Adrenal gland (tissue), 19 donors: ENCODE measurements at places on chromosomes 4 and X.

GRCh38 chr4:38610521-38610920 is 53.5 kb upstream of the KLF3 start:
- no peak overlapping the region for H3K4me3 ChIP-seq
- H3K27ac ChIP-seq, result peak overlapping the region; percentile 70
- H3K27me3 ChIP-seq, result no peaks in the 10 kb centered on the region
- no peaks in the 10 kb centered on the region for H3K4me1 ChIP-seq
- no peaks in the 10 kb centered on the region for H3K36me3 ChIP-seq

- no peak overlapping the region for H3K4me3 ChIP-seq
- no peak for DNase-seq
- no peak overlapping the region for H3K27ac ChIP-seq
Measured at GRCh38 chr4:15749001-15749400, 29.1 kb upstream of the CD38 start.

GRCh38 chr4:139905489-139905888 is 239.9 kb downstream of the MGST2 start:
- H3K4me3 ChIP-seq, result no peak overlapping the region
- peaks cover 27% of the 10 kb centered on the region for H3K4me1 ChIP-seq
- no peaks in the 10 kb centered on the region for H3K27me3 ChIP-seq
- no peak for DNase-seq

DNA sequence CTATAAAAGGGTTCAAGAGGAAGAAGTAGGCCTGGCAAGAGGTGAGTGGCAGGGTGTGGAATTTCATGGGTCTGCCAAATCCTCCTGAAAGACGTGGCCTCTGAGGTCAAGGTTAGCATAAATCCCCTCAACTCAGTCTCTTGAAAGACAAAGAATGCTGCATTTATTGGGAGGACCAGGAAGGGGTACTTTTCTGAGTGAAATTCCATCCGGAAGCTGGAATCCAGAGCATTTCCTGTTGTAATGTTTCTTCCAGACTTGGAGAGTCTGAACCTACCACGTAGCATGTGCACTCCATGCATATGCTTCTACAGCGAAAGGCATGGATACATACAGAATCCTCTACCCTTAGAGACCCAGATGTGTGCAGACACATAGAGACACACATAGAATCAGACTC is 13.4 kb upstream of the FGD1 start:
- no peak overlapping the region for H3K27ac ChIP-seq
- H3K36me3 ChIP-seq, result no peaks in the 10 kb centered on the region
- H3K27me3 ChIP-seq, result peaks cover 5% of the 10 kb centered on the region
- H3K4me1 ChIP-seq, result no peaks in the 10 kb centered on the region
- H3K4me3 ChIP-seq, result no peak overlapping the region

DNA sequence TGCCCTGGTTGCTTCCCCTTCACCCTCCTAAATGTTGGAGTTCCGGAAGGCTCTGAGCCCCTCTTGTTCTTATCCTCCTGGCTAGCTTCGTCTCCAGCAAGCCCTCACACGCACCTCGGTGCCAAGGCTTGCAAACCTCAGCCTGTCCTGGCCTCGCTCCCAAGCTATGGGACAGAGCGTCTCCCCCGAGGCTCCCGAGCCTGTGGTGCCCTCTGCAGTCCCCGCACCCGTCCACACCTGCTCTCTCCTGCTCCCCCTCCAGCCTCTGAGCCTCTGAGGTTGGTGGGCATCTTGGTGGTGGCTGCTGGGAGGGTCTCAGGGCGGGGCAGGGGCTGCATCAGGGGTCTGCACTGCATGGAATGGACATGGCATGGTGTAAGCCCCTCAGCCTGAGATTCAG is 63.2 kb downstream of the TRMT44 start:
- no peak overlapping the region for H3K4me3 ChIP-seq
- H3K27ac ChIP-seq, result no peak overlapping the region
- no peak for DNase-seq
- no peaks in the 10 kb centered on the region for H3K4me1 ChIP-seq
- no peaks in the 10 kb centered on the region for H3K36me3 ChIP-seq

GRCh38 chr4:17112292-17112659 is 213.8 kb upstream of the LDB2 start:
- H3K36me3 ChIP-seq, result no peaks in the 10 kb centered on the region
- H3K4me1 ChIP-seq, result no peaks in the 10 kb centered on the region
- no peak overlapping the region for H3K27ac ChIP-seq
- H3K27me3 ChIP-seq, result no peaks in the 10 kb centered on the region
- DNase-seq, result peak; percentile 30

GRCh38 chrX:52271206-52271605 is 86.5 kb downstream of the MAGED4 start:
- no peak overlapping the region for H3K27ac ChIP-seq
- no peak for DNase-seq
- H3K36me3 ChIP-seq, result no peaks in the 10 kb centered on the region
- peaks cover 33% of the 10 kb centered on the region for H3K27me3 ChIP-seq
- H3K4me3 ChIP-seq, result no peak overlapping the region

DNA sequence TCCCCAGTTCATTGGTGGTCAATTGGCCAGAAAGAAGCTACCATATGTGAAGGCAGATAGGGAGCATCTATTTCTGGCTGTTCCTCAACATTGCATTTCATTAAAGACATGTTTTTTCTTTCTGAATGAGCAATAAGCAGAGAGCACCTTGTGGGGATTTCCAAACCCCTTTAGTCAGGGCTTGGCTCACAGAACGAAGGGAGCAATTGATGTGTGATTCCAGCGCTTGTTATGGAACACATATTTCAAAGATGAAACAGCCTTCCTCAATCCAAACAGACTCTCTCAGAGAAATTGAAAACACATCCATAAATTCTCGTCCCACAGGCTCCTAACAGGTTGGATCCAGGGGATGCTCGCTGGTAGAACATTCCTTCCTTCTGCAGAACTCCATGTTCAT is 84.1 kb downstream of the CLCN4 start:
- H3K27ac ChIP-seq, result no peak overlapping the region
- H3K4me3 ChIP-seq, result no peak overlapping the region
- DNase-seq, result no peak
- H3K4me1 ChIP-seq, result no peaks in the 10 kb centered on the region
- H3K27me3 ChIP-seq, result peaks cover 4% of the 10 kb centered on the region

DNA sequence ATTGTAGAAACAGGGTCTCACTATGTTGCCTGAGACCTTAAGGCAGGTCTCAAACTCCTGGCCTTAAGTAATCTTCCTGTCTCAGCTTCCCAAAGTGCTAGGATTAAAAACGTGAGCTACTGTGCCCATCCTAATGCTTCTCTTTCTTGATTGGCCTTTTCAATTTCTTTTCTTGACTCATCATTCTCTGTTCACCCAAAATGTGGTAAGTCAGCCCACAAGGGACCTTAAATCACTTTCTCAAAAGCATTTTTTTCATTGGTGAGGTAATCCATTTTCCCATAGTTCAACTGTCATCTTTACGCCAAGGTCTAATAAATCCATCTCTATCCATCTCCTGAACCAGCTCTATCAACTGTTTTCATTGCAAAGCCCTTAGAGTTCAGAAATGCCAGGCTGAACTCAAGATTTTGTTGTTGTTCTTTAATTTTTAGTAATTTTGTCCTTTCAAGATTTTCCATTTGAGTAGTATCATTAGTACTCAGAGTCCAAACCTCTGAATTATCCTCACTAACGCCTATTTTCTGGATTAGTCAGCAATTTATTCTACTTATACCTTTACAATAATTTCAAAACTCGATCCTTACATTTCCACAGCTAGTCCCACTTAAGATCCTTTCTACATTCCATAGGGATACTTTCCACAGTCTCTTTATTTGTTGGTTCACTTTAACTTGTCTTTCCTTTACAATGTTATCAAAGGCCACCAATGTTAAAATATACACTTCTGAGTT is 528.6 kb downstream of the IL15 start:
- no peaks in the 10 kb centered on the region for H3K36me3 ChIP-seq
- no peak for DNase-seq
- no peak overlapping the region for H3K4me3 ChIP-seq
- no peaks in the 10 kb centered on the region for H3K4me1 ChIP-seq

- no peaks in the 10 kb centered on the region for H3K27me3 ChIP-seq
- H3K27ac ChIP-seq, result no peak overlapping the region
- no peak for DNase-seq
- H3K4me1 ChIP-seq, result no peaks in the 10 kb centered on the region
- H3K36me3 ChIP-seq, result no peaks in the 10 kb centered on the region
Measured at GRCh38 chr4:69147334-69147733, 51.1 kb downstream of the UGT2B7 start.

GRCh38 chr4:98748609-98749008 is 90.2 kb upstream of the TSPAN5 start:
- no peak overlapping the region for H3K4me3 ChIP-seq
- no peaks in the 10 kb centered on the region for H3K36me3 ChIP-seq
- H3K27me3 ChIP-seq, result no peaks in the 10 kb centered on the region
- DNase-seq, result no peak
- no peaks in the 10 kb centered on the region for H3K4me1 ChIP-seq

DNA sequence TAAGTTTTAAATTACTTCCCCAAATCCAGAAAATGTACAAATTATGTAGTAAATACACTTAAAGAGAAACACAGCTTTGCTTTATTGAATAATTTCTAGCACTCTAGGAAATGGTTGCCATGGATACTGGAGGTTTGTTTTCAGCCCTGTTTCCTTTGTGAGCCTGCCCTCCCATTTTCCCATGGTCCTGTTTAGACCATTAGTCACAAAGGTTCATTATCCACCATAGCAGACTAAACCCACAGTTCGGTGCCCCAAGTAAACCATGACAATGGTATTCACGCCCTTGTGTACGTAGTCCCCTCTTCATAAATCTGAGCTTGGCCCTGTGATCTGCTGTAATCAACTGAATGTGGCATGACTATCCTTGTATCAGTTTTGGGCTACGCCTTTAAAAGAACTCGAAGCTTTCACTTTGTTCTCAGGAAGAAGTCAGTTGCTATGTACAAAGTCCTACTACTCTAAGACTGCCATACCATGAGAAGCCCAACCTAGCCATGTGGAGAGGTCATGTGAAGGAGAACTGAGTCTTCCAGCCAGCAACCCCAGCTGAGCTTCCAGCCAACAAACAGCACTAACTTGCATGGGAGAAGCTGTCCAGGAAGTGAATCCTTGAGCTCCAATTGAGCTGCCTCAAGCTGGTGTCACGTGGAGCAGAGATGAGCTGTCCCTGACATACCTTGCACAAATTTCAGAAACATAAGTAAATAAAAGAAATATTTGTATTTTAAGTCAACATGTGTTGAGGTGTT is 300.4 kb downstream of the LDB2 start:
- no peak for DNase-seq
- no peaks in the 10 kb centered on the region for H3K27me3 ChIP-seq
- H3K4me3 ChIP-seq, result no peak overlapping the region

- no peak for DNase-seq
- H3K36me3 ChIP-seq, result no peaks in the 10 kb centered on the region
- H3K4me3 ChIP-seq, result no peak overlapping the region
- no peaks in the 10 kb centered on the region for H3K27me3 ChIP-seq
- no peaks in the 10 kb centered on the region for H3K4me1 ChIP-seq
Measured at GRCh38 chr4:7607156-7607910, 172.6 kb upstream of the PSAPL1 start.

- peaks cover 6% of the 10 kb centered on the region for H3K4me1 ChIP-seq
- no peak overlapping the region for H3K27ac ChIP-seq
- no peaks in the 10 kb centered on the region for H3K36me3 ChIP-seq
- DNase-seq, result no peak
Measured at GRCh38 chr4:1330761-1331590, 16.0 kb upstream of the UVSSA start.

- no peaks in the 10 kb centered on the region for H3K36me3 ChIP-seq
- peak; percentile 19 for DNase-seq
- H3K27me3 ChIP-seq, result peaks cover 18% of the 10 kb centered on the region
Measured at GRCh38 chrX:100731441-100732281, at the start of gene SYTL4. Gene SYTL4 (minus strand): TSS chrX:100732121. CDS start chrX:100702037, 30,084 bp downstream.

DNA sequence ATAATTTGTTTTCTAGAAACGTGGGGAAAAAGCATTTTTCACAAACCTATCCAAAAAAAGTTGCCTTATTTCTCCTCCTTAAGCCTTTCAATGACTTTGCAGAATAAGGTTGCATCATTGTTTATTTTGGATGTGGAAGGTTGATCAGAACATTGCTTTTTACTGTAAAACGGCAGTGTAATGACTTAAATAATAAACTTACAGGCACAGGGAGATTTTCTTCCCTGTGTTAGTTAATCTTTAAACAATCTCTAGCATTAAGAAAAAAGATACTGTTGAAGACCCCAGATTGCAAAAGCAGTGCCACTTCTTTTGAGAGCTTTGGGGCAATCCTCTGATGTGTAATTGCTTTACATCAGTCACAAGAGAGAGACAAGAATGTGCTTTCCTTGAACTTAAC is 153.4 kb downstream of the ARX start:
- H3K27ac ChIP-seq, result no peak overlapping the region
- no peaks in the 10 kb centered on the region for H3K36me3 ChIP-seq
- no peaks in the 10 kb centered on the region for H3K27me3 ChIP-seq
- H3K4me3 ChIP-seq, result no peak overlapping the region

DNA sequence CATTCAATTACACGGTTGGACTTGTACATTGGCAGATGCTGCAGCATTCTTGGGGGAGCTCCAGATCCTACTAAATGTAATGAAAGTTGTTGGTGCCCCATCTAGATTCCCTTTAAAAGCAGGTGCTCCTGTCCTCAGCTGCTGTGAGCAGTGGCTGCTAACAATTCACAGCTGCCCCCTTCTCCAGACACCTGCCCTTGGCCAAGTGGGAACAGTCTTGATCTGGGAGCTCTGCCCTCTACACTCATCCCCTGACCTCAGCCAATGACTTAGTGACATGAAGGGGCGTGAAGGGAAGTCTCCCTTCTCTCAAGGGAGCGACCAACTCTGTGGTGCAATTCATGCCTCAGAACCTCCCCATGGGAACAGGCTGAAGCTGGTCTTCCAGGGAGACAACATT is 125.7 kb downstream of the EIF4E start:
- no peak overlapping the region for H3K4me3 ChIP-seq
- H3K27me3 ChIP-seq, result no peaks in the 10 kb centered on the region
- no peaks in the 10 kb centered on the region for H3K4me1 ChIP-seq
- no peak for DNase-seq
- no peak overlapping the region for H3K27ac ChIP-seq
- H3K36me3 ChIP-seq, result no peaks in the 10 kb centered on the region

GRCh38 chrX:47710252-47710651 is 51.3 kb upstream of the UXT start:
- H3K4me1 ChIP-seq, result no peaks in the 10 kb centered on the region
- no peaks in the 10 kb centered on the region for H3K36me3 ChIP-seq
- DNase-seq, result no peak
- no peak overlapping the region for H3K27ac ChIP-seq
- peaks cover 4% of the 10 kb centered on the region for H3K27me3 ChIP-seq

DNA sequence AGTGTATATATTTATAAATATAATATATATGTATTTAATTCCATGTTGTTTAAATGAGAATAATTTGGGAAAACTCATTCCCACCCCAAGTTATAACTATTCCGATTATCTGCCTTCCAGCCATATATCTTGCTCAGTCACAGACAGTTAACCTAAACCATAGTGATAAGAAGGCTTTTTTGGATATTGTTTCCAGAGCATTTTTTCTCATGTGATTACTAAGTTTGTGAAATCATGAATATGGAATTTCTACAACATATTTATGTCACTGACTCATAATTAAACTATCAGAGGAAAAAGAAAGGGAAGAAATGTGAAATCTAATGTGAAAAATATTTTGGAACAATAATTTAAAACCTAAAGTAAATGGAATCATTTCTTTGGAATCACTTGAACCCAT is 1163.5 kb upstream of the PABPC4L start:
- H3K27ac ChIP-seq, result no peak overlapping the region
- no peaks in the 10 kb centered on the region for H3K4me1 ChIP-seq
- H3K4me3 ChIP-seq, result no peak overlapping the region
- no peaks in the 10 kb centered on the region for H3K36me3 ChIP-seq
- no peaks in the 10 kb centered on the region for H3K27me3 ChIP-seq
- no peak for DNase-seq
